ENCODE measurements at places on chromosomes 12 and 14.

DNA sequence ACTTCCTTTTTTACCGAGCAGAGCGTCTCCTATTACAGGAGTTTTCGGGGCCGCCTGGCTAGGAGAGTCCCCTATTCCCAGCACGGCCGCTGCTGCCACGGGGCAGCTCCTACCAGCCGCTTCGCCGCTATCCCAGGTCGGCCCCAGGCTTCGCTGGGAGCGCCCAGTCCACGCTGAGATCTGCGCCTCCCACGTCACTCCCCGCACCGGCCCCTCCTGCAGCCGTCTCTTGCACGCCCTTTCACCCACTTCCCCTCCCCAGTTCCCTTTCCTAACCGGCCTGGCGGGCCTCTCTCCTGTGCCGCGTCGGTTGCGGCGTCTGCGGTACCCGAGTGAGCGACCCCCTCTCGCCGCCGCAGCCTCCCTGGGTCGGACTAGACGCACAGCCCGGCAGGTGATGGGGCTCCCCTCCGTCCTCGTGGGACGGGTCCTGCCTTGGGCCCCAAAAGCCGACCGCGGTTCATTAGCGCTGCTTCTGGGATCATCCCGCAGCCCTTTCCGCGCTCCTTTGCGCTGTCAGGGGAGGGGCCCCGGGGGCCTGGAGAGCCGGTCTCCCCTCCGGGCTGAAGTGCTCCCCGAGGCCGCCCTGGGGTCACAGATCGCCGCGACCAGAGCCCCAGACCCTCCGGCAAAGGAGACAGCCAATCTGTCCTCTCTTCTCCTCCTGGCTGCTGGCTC, 1318.4 kb downstream of the TMEM121 start:
- no peak for DNase-seq

- DNase-seq = no peak
These were observed 5.9 kb upstream of the RMST start for GRCh38 chr12:97456571-97457188.

GRCh38 chr14:66131111-66131510, 355.1 kb upstream of the CCDC196 start:
- no peak for DNase-seq

DNA sequence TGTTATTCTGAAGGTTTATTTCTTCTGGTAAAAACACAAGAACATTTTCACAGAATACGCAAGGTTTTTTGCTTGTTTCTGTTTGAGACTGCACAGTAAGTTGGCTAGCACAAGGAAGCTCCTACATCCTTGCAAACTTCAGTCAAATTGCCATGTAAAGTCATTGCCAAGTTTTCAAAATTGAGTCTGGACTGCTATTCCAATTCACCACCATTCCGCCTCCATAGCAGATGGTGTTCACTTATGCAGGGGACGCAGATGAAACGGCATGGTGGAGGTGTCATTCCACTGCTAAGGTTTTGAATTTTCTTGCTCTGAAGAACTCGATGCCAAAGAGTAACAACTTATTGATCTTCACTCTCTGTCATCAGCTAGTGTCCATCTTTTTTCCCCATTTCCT, 303.9 kb upstream of the SYT1 start:
- no peak for DNase-seq

DNA sequence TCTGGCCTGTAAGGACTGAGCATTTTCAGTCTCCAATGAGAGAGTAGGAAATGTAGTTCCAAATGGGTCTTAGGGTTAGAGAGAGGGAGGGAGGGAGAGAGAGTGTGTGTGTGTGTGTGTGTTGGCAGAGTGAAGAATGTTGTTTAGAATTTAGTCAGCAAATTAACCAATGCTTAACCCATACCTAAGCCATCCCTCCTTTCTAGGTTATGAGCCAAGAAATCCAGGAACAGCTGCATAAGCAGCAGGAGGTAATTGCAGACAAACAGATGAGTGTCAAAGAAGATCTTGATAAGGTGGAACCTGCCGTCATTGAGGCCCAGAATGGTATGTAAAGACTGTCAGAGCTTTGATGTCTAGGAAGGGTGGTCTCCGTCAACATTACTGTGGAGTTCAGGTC, 56.9 kb downstream of the HSP90AA1 start:
- peak; percentile 39 for DNase-seq

DNA sequence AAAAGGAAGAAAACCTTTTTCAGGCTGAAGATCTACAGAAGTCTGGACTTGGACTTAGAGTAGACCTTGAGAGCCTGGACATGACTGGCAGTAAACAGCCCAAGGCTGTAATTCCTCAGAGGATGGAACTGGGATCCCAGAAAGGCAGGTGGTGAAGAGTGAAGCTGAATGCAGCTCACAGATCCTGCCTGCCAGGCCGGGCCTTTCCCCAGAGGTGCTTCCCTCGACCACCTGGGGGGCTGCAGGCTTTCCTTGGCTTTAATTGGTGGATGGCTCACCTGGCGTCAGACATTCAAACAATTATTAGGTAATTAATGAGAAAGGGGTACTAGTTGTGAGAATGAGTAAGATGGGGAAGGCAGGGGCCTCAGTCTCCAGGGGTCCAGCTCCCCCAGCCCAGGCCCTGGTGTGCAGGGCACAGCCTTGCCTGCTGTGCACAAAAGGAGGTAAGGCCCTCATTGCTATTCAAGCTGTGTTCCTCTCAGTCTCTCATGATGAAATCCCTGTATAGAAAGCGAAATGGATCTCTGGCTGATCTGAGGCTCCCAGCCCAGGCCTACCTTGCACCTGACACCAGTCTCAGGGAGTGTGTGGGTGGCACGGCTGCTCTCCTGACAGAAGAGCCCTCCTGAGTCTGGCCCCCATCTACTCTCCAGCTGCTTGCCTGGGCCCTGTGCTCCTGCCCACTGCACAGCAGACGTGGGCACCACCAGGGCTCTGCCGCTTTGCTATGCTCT, 63.0 kb upstream of the TCL1A start:
- DNase-seq = no peak

DNA sequence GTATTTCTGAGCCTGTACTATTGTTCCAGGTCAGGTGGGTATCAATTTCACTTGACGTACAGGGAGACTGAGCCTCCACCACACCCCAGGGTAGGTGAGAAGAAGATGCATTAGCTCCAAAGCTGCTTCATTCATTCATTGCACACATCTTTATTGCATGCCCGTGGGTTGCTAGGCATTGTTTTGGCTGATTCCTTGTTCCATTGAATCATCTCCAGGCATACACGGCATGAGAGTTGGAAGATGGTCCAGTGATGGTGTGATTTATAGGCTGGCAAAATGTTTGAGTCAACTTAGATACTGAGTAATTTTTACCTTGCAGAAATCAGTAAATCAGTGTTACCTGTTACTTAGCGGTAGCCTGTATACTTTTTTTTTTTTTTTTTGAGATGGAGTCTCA, 21.2 kb downstream of the KLC1 start:
- no peak for DNase-seq

GRCh38 chr12:29743801-29744200, 39.9 kb downstream of the TMTC1 start:
- DNase-seq = peak; percentile 12

GRCh38 chr12:74610711-74611110, 73.1 kb downstream of the ATXN7L3B start:
- DNase-seq = no peak

DNA sequence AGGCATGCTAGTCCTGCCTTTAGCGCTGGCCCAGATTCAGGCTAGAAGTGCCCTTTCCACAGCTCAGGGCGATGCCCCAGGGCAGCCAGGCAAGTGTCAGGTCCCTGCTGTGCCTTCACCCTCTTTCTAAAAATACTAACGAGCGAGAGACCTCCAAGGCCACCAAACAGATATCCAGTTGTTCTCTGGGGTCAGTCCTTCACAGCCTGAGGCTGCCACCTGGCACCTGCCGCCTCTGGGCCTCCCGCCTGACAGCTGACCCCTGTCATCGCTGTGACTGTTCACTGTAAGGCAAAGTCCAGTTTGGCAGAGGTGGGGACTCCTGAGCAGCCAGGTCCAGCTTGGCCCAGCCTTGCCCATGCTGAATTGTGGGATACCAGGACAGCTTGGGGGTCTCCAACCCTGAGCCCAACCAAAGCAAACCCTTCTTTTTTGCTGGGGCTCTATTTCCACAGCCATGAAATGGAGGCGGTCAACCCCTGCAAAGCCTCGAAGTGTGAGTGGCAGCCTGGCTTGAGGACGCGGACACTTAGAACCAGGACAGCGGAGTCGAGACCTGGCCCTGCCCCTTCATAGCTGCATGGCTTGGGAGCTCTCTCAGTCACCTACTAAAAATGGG, 79.9 kb downstream of the NINJ2 start:
- no peak for DNase-seq

DNA sequence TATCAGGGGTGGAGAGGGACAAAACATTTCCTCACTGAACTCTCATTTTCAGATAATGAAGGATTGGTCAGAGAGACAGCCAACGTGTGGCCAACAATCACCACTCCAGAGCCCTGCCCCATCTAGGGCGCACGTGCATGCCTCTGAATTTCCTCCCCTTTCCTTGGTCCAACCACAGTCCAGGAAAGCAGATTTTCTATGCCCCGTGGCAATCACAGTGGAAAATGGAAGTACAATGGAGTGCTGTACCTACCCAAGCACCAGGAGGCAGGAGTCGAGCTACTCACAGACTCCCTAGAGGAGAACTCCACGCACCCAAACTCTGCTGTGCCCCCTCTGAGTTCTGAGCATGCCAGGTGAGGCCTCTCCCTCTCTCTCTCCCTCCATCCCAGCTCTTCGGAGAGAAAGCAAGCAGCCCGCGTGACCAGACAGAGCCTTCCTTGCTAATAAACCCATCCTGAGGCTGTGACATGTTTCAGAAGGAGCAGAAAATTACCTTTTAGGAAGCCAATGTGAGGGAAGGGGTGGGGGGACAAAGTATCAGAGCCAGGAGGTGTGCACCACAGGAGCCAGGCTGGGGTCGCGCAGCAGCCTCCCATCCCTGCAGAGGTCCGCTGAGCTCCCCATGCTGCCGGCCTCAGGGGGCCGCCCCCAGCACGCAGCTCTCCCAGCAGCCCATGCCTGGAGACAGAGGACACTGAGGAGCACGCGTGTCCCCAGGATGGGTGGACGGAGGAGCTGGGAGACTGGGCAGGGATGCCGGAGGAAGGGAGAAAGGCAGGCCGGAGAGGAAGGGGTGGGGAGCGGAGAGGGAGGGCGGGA, 73.4 kb downstream of the PITPNM2 start:
- DNase-seq = no peak

DNA sequence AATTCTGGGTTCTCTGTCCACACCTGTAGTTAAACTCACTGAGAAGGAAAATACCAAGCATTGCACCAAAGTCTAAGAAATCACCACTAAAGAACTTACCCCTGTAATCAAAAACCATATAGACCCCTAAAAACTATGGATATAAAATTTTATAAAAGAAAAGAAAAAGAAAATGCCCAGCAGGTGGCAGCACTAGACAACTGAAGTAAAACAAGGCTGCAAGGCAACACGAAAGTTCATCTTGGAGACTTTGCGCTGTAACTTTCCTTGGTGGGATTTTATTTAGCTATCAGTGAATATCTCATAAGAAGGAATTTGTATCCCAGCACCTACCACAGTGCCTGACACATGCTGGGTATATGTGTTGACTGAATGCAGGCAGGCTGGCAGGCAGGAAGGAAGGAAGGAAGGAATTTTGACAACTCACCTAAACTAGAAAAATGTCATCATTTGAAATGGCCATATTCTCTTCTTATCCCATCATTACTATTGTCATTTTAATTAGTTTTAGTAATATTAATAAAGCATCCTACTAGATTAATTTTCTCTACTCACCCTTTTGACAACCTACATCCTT, 68.2 kb upstream of the ETV6 start:
- DNase-seq = peak; percentile 29

- DNase-seq = no peak
These were observed 73.4 kb downstream of the PPM1H start for GRCh38 chr12:62861586-62861985.

DNA sequence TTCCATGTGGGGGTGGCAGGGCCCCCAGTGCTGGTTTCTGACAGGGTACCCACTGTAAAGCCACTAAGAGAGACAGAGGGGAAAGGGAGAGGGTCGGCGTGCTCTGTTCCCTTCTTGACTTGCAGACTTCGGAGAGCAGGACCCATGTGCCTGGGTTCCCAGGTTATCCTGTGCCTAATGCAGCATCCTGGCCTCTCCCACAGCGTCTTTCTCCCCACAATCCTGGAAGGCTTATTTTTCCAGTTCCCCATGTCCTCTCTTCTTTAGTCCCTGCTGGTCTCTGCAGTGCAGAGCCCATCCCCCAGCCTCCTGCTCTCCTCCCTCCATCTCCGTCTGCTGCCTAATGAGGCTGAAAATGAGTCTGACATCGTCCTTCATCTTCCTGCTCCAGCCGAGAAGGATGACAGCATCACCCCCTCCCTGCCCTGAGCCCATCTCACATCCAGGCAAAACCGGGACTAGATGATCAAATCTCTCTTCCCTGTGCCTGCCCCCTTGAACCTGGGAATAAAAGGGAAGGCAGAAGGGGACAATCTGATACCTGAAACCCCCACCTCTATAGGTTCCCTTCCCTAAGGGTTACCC, 15.1 kb downstream of the CALCOCO1 start:
- no peak for DNase-seq

DNA sequence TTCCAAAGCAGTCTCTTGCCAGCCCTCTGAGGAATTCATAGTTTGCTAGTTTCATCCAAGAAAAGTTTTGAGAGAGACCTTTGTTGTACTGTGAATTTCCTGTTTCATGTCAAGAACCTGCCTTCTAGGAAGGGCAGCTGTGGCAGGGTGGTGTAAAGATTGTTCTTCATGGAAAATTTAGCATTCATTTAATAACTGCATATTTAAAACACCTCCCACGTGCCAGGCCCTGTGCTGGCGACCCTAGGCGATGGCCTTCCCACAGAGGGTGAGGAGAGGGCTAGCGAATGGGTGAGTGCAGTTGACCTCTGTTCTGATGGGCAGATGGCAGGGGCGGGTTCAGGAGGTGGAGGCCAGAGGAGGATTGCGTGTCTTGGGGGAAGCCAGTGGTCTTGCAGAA, 43.2 kb downstream of the MLXIP start:
- no peak for DNase-seq

GRCh38 chr14:96042248-96042930, 3.2 kb downstream of the C14orf132 start:
- peak; percentile 13 for DNase-seq

DNA sequence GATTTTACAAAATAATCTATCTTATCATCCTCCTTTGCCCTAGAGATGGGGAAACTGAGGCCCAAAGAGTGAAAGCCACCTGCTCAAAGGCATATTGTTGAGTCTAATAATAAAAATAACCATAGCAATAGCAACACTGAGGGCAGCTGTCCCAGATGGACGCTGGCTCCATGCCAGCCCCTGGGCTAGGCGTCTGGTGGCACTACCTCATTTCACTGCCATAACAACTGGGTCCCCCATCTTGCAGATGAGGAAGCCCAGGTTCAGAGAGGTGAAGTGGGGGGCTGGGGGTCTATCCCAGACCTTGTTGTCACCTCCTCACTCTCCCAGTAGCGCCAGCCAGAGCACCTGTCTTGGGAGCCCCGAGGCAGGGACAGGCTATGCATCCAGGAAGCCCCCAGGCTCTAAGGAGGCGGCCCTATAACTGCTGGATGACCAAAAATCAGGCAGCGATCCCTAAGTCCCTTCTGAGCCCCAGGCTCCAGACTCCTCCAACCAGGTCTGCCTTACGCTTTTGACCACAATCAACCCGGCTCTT, 12.8 kb downstream of the BDKRB2 start:
- no peak for DNase-seq

All from GM04504 (cell line).